Left ventricle myocardium inferior (tissue), 1 donor: ENCODE measurements at places on chromosomes 12 and 14.

- no peaks in the 10 kb centered on the region for H3K4me1 ChIP-seq
- H3K36me3 ChIP-seq: no peaks in the 10 kb centered on the region
- peaks cover 41% of the 10 kb centered on the region for H3K27me3 ChIP-seq
- H3K27ac ChIP-seq: no peak overlapping the region
- DNase-seq: no peak
Measured at GRCh38 chr14:100649173-100649519, 61.9 kb upstream of the BEGAIN start.

DNA sequence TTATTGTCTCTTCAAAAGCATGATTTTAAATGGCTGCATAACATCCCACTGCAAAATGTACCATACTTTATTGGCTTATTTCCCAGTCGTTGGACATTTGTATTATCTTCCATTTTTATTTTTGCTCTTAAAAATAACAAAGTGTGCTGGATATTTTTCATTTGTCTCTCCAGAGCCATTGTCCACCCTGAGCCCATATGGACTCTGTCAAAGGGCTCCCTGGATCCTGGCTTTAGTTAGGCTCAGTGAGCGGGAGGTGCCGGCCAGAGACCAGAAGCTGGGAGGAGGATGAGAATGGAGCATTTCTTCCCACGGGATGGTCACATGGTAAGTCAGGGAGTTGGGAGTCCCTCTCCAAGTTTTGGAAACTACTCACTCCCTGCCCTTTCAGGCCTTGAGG is 296.9 kb downstream of the NUAK1 start:
- H3K36me3 ChIP-seq: no peaks in the 10 kb centered on the region
- DNase-seq: no peak
- no peak overlapping the region for H3K27ac ChIP-seq
- H3K4me1 ChIP-seq: no peaks in the 10 kb centered on the region

DNA sequence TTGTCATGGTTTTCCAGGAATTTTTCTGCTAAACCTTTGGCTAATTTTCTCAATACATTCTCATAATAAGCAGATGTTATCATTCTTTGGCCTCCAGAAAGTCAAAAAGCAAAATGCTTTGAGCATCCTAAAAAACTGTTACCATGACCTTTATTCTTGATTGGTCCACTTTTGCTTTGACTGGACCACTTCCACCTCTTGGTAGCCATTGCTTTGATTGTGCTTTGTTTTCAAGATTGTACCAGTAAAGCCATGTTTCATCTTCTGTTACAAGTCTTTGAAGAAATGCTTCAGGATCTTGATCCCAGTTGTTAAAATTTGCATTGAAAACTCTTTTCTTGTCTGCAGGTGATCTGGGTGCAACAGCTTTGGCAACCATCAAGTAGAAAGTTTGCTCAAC is 180.1 kb downstream of the DUSP6 start:
- H3K27ac ChIP-seq: no peak overlapping the region
- no peaks in the 10 kb centered on the region for H3K36me3 ChIP-seq
- no peaks in the 10 kb centered on the region for H3K27me3 ChIP-seq
- H3K4me1 ChIP-seq: no peaks in the 10 kb centered on the region
- no peak for DNase-seq
- no peak overlapping the region for H3K4me3 ChIP-seq

DNA sequence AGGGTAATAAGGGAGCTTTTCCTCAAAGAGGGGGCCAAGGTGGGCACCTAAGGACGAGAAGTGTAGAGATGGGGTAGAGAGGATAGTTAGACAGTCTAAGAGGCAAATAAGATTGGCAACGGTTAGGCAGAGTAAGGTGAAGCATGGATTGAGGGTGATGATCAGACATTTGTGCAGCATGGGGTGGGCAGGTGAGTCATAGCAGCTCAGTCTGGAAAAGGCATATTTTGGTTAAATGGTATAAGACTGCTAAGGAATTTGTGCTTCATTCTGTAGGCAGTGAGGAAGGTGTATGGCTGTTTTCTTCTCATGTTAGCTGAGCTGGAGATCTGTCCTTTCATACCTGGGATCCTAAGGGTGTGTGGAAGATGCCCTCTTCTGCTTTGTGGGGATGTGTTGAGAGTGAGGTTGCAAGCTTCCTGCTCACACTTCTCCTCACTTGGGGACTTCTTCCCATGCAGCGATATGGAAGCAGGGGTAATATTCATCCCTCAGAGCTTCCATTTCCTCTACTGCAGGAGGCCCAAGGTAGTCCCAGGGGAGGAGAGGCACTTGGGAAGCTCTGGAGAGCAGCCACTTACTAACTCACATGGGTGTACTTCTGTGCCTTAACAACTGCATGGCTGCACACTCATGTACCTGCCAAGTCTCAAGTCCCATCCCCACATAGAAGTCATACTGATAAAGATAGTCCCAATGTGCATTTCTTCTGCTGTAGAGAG is 28.9 kb downstream of the GSG1 start:
- no peaks in the 10 kb centered on the region for H3K27me3 ChIP-seq
- no peaks in the 10 kb centered on the region for H3K4me1 ChIP-seq
- DNase-seq: no peak
- H3K27ac ChIP-seq: no peak overlapping the region
- H3K4me3 ChIP-seq: no peak overlapping the region

DNA sequence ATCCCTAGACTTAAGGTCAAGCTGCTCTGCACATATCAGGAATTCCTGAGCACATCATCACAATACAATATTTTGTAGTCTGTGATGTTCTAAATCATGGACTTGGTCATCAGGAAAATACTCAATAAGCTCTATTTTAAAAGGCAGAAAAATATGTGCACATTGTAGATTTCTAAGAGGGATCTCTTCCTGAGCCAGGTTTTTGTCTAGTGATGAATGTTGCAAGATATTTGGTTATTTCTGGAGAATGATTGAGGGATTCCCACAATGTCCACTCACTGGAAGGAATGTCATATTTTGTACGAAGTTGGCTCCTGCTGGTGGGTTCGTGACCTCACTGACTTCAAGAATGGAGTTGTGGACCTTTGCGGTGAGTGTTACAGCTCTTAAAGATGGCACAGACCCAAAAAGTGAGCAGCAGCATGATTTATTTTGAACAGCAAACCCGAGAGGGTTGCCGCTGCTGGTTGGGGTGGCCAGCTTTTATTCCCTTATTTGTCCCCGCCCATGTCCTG is 300.9 kb upstream of the DCN start:
- H3K36me3 ChIP-seq: no peaks in the 10 kb centered on the region
- no peak overlapping the region for H3K4me3 ChIP-seq
- H3K4me1 ChIP-seq: no peaks in the 10 kb centered on the region
- no peak overlapping the region for H3K27ac ChIP-seq

GRCh38 chr14:55190906-55191202 is 531 bp downstream of the DLGAP5 start:
- peaks cover 14% of the 10 kb centered on the region for H3K4me1 ChIP-seq
- peak overlapping the region; percentile 79 for H3K4me3 ChIP-seq
- DNase-seq: no peak
- no peaks in the 10 kb centered on the region for H3K36me3 ChIP-seq
- H3K27me3 ChIP-seq: no peaks in the 10 kb centered on the region
- no peak overlapping the region for H3K27ac ChIP-seq

DNA sequence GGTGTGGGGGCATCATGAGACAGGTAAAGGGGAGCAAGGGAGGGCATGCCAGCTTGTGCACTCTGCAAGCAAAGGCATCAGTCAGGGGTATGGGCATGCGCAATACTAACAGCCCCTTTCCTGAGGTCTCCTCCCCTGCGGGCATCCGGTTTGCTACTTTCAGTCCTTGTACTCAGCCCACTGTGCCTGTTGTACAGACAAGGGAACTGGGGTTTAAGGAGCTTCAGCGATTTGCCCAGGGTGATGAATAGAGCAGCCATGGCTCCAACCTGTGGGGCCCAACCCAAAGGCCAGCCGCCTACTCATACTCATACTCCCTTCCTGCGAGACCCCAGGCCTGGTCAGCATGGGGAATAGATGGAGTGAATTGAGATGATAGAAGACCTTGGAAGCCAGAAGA is 66.7 kb downstream of the GALNT16 start:
- no peaks in the 10 kb centered on the region for H3K27me3 ChIP-seq
- H3K36me3 ChIP-seq: peaks cover 45% of the 10 kb centered on the region
- H3K4me1 ChIP-seq: peaks cover 8% of the 10 kb centered on the region
- no peak overlapping the region for H3K27ac ChIP-seq
- no peak overlapping the region for H3K4me3 ChIP-seq
- DNase-seq: no peak

DNA sequence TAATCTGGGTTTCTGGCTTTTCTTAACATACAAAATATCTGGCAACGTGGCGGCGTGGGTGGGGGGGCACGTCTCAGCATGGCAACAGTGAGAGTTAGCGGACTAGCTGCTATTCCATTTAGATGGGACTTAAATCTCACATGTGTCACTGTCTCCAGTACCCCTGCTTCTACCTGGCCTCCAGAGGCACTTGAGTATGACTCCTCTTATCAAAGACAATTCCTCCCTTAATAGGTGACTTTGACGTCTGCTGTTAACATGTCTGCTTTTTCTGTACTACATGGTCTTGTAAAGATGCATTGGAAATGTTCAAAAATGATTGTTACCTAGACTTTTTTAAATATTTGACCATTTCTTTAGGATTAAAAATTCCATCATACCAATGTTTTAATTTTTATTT is 456.2 kb downstream of the TMTC2 start:
- H3K4me3 ChIP-seq: no peak overlapping the region
- no peaks in the 10 kb centered on the region for H3K36me3 ChIP-seq
- H3K27me3 ChIP-seq: no peaks in the 10 kb centered on the region
- peaks cover 11% of the 10 kb centered on the region for H3K4me1 ChIP-seq
- DNase-seq: no peak
